ENCODE measurements at places on chromosomes 16 and 17.

- DNase-seq: peak; percentile 76
Measured at GRCh38 chr16:11361701-11362451, 16.6 kb downstream of the RMI2 start.

- DNase-seq: no peak
Measured at GRCh38 chr16:69589434-69590269, 23.9 kb downstream of the NFAT5 start.

- DNase-seq: no peak
Measured at GRCh38 chr17:81056312-81056711, 21.4 kb downstream of the BAIAP2 start.

DNA sequence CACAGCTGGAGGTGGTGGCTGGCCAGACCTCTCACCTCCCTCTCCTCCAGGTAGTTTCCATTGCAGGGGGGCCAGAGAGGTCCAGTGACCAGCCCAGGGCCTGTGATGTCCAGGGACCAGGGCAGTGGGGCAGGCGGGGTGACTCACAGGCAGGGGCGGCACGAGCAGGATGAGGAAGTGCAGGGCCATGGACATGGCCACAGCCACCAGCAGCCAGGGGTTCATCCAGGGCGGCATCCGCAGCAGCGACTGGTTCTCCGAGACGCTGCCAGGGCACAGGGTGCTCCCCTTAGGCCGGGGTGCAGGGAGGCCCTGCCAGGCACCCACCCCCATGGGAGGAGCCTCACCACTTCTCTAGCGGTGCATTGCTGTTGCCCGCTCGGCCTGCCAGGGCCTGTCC, 12.9 kb upstream of the P2RX1 start:
- DNase-seq: no peak

DNA sequence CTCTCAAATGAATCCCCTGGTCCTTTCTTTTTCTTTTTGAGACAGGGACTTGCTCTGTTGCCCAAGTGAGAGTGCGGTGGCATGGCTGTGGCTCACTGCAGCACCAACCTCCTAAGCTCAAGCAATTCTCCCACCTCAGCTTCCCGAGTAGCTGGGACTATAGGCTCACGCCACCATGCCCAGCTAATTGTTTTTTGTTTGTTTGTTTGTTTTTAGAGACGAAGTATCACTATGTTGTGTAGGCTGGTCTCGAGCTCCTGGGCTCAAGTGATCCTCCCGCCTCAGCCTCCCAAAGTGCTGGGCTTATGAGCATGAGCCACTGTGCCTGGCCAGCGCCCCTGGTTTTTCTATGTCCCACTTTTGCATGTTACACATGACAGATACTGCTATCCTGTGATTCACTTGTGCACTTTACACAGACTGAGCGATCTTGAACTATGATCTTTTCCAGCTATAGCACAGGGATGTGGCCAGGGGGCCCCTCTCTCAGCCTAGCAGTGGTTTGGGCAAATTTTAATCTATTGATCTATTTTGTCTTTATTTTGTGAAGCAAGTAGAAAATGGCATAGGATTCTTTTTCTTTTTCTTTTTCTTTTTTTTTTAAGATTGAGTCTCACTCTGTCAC, 31.3 kb upstream of the MLKL start:
- no peak for DNase-seq

- DNase-seq: peak; percentile 73
Measured at GRCh38 chr17:36705874-36706731, 104.7 kb downstream of the MRM1 start.

DNA sequence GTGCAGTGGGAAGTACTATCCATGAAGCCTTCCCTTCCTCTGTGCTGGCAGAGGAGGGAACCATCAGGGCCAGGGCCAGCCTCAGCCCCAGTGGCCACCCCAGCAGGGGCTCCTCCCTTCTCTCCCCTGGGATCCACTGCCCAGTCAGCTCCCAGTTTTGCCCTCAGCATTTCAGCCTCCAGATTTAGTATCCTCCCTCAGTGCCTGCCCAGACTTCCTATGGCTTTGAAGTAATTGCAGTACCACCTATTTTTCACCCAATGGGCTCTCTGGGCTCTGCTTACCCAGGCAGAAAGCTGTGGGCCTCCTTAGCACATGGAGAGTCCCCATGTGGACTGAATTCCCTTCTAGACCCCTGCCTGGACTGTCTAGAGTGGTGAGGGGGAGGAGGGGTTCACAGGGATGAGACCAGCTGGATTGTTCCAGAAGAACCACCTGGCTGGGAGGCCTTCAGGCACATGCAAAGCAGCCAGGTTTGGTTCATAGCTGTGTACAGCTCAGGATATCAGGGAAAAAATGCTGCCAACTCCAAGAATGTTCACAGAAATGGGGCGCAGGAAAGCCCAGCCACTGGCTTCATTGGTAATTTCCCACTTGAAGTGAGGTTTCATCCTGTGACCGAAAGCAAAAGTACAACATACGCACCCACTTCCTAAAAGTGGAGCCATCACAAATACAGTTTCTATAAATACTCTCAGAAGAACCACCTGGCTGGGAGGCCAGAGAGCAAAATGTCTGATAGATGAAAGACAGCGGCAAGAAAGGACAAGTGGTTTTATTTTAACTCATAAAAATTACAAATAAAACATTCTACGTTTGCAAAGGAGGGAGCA, 15.2 kb upstream of the HERPUD1 start:
- DNase-seq: peak; percentile 69

- DNase-seq: no peak
Measured at GRCh38 chr17:78305801-78306200, 54.1 kb downstream of the SOCS3 start.

DNA sequence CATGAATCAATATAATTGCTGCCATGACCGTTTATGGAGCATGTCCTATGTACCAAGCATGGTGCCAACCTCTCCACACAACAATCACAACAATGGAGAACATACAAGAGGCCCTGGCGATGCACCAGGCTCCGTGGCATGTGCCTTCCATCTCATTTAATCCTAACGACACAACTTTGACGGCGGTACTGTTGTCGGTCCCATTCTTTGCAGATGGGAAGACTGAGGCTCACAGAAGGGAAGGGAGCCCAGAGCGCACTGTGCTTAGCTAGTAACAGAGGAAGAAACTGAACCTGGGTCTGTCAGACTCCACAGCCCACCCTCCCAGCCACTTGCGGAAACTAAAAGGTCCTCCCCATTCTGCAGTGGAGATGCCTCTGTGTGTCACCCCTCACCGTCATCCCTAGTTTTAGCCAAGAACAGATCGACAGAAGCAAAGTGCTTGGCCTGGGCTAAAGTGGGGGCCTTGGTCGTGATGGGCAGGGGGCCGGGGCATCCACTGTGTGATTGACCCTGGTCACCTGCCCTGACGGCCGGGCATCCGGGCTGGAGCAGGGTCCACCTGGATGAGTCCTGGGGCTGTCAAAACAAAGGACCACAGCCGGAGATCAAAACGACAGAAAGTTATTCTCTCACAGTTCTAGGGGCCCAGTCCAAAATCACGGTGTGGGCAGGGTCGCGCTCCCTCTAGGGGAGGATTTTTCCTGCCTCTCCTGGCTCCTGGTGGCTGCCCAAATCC, 183.9 kb downstream of the C16orf95 start:
- DNase-seq: no peak

- no peak for DNase-seq
Measured at GRCh38 chr17:81453076-81453475, 57.8 kb downstream of the BAHCC1 start.

DNA sequence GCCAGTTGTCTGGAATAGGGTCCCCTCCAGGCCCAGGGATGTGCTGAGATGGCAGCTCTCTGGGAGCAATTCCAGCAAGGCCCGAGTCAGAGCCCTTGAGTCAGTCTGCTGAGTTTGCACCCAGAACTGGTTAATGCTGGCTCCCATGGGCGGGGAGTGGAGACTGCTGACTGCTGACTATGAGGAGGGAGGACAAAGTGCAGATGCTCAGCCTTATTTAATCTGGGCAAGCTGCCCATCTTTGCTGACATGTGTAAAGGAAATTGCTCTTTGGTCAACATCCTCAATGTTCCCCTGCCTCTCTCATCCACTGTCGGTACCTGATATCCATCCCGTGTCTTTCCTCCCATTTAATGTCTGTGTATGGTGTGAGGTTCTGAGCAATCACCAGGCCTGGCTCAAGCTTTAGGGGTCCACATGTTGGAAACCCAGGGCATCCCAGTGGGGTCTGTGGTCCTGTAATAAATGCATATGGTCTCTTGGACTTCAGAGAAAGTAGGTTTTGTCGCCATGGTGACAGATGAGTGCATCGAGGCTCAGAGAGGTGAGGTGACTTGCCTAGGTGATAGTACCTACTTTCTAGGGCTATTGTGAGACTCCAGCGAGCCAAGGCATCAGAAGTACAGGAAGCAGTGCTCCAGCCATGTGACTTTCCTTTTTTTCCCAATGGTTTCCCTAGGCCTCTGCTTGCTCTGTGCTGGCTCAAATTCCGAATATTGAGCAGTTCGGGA, 20.0 kb upstream of the RNF135 start:
- DNase-seq: no peak

GRCh38 chr17:39261286-39261685, 35.5 kb upstream of the STAC2 start:
- DNase-seq: no peak

DNA sequence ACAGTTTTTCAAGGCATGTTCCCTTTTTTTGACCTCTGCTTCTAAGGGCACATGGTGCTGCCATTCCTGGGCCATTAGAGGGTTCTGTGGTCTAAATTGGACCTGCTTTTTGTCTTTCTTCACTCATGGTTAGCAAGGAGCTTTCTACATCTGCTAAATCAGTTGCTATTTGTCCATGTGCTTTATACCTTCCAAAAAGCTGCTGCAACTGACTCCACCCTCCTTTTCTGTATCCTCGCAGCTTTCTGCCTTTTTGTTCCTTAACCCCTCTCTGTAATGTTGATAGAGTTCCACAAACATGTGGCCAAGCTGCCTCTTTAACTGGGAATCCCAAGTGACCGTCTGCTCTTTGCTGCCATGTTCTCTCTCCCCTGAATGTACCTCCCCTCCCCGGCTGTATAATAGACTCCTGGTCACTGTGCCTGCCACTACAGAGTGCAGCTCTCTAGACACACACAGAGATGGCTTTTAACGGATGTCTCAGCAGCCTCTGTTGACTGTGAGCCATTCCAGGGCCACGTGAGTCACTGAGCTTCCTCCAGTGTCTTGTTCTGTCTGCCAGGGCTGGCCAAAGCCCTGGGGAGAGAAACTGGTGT, 57.4 kb upstream of the TEKT3 start:
- DNase-seq: no peak

- peak; percentile 78 for DNase-seq
Measured at GRCh38 chr16:648071-648780, 939 bp upstream of the WDR90 start.

DNA sequence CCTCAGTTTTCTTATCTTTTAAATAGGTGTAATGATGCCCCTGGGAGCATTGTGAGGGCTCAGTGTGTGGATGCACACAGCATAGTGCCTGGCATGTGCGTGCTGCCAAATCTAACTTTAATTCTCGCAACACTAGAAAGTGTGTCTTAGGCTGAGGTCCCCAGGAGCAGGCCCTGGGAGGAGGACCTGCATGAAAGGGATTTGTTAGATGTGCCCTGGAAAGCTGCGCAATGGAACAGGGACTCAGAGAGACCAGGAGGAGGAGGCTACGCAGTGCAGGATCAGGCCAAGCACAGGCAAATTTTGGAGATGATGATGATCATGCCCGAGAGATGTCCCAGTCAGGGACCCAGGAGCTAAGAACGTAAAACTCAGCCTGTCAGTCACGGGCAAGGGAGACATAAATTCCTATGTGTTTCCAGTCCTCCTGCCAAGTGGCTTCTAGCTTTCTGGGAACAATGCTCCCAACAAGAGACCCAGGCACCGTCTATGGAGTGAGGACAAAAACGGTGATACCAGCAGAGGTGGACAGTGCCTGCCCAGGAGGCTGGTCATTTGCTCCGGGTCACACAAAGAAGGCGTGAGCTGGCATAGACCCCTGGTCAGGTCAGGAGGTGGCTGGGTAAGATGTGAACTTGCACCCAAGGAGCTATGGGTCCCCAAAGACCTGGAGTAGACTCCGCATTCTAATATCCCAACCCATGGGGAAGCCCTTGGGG, 352.2 kb upstream of the TNRC6C start:
- peak; percentile 35 for DNase-seq

- DNase-seq: peak; percentile 24
Measured at GRCh38 chr16:27102701-27103575, 36.2 kb downstream of the C16orf82 start.

GRCh38 chr17:82429824-82430223, 11.4 kb upstream of the OGFOD3 start:
- no peak for DNase-seq

DNA sequence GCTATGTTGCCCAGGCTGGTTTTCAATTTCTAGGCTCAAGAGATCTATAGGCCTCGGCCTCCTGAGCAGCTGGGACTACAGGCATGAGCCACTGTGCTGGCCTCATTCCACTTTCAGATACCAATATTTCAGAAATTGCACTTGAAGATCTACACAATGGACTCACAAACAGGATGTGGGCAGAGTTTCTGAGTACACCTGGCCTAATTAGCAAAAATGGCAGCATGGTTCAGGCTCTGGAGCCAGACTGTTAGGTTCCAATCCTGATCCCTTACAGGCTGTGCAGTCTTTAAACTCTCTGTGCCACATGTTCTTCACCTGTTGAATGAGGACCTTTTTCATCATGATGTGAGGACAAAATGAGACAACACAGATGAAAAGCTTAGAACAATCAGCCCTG, 32.2 kb downstream of the RNF157 start:
- DNase-seq: no peak

DNA sequence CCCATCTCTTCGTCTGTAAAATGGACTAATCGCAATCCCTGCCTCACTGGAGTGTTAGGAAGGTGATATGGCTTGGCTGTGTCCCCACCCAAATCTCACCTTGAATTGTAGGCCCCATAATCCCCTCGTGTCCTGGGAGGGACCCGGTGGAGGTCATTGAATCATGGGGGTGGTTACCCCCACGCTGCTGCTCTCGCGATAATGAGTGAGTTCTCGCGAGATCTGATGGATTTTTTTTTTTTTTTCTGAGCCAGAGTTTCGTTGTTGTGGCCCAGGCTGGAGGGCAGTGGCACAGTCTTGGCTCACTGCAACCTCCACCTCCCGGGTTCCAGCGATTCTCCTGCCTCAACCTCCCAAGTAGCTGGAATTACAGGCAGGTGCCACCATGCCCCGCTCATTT, 11.2 kb downstream of the TRARG1 start:
- no peak for DNase-seq

DNA sequence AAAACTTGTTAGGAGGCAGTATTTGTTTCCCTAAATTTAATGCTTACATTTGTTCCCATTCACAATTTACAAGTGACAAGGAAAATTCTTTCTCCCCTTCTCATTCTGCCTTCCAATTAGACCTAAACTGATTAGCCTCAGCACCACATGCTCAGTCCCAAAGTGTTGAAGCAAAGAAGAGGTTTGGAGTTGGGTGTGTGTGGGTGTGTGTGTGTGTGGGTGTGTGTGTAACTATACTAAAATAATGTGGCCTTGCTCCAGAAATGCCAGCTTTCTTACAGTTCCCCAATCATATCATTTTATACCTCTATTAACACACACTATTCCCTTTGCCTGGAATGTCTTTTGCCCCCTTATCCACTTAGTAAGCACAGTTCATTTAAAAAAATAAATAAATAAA, 6.9 kb upstream of the UTP6 start:
- DNase-seq: no peak

- no peak for DNase-seq
Measured at GRCh38 chr17:18980682-18981334, 23.8 kb downstream of the FAM83G start.
